ENCODE measurements at places on chromosomes 3 and 15. TPM values are rescaled to one million over a fixed set of nuclear protein-coding genes. Genes with fewer than 3 reads are reported as not detected.

The ACTC1 gene
- not detected for total RNA-seq

The FILIP1L gene
- 20.7 TPM for total RNA-seq

The SERPINI2 gene
- not detected for total RNA-seq

The CCR2 gene
- not detected for total RNA-seq

The U2SURP gene
- 74.8 TPM for total RNA-seq

The TERC gene
- 21.7 TPM for total RNA-seq

The MME gene
- total RNA-seq, result 670 TPM

The NLGN1 gene
- total RNA-seq, result 0.92 TPM

The LRRN1 gene
- total RNA-seq, result not detected

The GPR27 gene
- total RNA-seq, result not detected

Data from smooth muscle cell of the umbilical artery (primary cell).